Tibial artery (tissue), 4 donors: ENCODE measurements at places on chromosomes 11 and 22.
A peak's percentile ranks its signal among the peaks of the same experiment; 100 is the strongest.

- H3K4me1 ChIP-seq, result no peaks in the 10 kb centered on the region
- H3K27me3 ChIP-seq, result no peaks in the 10 kb centered on the region
- no peak overlapping the region for H3K27ac ChIP-seq
- no peaks in the 10 kb centered on the region for H3K36me3 ChIP-seq
These were observed 7.5 kb downstream of the PVALB start for GRCh38 chr22:36809351-36809750.

DNA sequence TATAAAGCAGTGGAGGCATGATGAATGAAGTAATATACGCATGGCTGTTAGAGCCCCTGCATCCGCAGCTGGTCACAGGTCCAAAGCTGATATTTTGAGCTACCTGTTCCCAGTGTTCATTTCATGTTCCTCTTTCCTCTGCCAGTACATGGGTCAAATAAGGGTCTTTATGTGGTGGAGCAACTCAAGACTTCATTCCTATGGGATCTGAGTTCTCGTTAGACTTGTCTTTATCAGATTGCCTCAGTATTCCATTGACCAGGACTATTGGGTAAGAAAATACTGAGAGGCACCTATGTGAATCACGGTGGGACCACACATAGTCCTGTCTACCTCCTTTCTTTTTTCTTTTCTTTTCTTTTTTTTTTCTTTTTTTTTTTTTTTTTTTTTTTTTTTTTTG is 25.2 kb downstream of the NCF4 start:
- no peak for DNase-seq
- H3K36me3 ChIP-seq, result no peaks in the 10 kb centered on the region
- H3K4me1 ChIP-seq, result no peaks in the 10 kb centered on the region
- H3K27ac ChIP-seq, result no peak overlapping the region
- no peak overlapping the region for H3K4me3 ChIP-seq

DNA sequence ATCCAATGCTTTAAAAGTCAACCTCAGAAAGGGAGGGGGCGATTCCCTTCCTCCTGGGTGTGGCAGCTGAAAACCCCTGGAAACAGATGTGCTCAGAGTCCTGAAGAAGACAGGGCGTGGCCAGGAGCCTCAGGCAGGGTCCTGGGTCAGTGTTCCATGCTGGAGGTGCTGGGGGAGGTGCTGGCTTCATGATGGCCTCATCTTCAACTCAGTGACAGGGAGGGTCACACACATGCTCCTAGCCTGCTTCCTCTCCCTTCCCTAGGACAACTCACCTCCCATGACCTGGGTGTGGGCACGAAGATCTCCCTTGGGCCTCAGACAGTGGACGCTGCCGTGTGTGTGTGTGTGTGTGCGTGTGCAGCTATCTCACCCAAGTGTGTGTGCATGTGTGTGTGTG is 245.6 kb upstream of the B3GAT1 start:
- H3K4me1 ChIP-seq, result no peaks in the 10 kb centered on the region
- no peaks in the 10 kb centered on the region for H3K36me3 ChIP-seq
- no peaks in the 10 kb centered on the region for H3K27me3 ChIP-seq
- H3K4me3 ChIP-seq, result no peak overlapping the region
- DNase-seq, result no peak
- no peak overlapping the region for H3K27ac ChIP-seq

- H3K27ac ChIP-seq, result no peak overlapping the region
- H3K4me3 ChIP-seq, result no peak overlapping the region
- no peaks in the 10 kb centered on the region for H3K4me1 ChIP-seq
- no peak for DNase-seq
- no peaks in the 10 kb centered on the region for H3K36me3 ChIP-seq
- no peaks in the 10 kb centered on the region for H3K27me3 ChIP-seq
These were observed 12.9 kb downstream of the RELT start for GRCh38 chr11:73389134-73389525.

- H3K27ac ChIP-seq, result no peak overlapping the region
- H3K27me3 ChIP-seq, result no peaks in the 10 kb centered on the region
- H3K4me1 ChIP-seq, result no peaks in the 10 kb centered on the region
- no peaks in the 10 kb centered on the region for H3K36me3 ChIP-seq
These were observed 264.9 kb downstream of the BRD1 start for GRCh38 chr22:49562685-49563249.

- DNase-seq, result no peak
- H3K4me3 ChIP-seq, result no peak overlapping the region
- H3K4me1 ChIP-seq, result no peaks in the 10 kb centered on the region
- H3K27me3 ChIP-seq, result no peaks in the 10 kb centered on the region
These were observed 48.2 kb downstream of the STK33 start for GRCh38 chr11:8545698-8546366.

DNA sequence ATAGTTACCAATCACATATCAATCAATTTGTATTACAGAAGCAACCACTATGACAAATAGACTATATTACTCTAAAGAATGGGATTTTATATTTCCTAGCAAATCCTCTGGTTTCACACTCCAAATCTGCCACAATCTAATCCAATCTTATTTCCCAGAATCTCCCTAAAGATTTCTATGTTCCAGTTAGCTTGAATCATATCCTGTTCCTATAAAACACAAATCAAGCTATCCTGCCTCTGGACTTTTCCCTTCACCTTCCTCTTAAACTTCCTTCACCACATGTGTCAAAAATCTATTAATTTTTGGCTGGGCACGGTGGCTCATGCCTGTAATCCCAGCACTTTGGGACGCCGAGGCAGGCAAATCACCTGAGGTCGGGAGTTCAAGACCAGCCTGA is 50.0 kb downstream of the PIK3C2A start:
- H3K27me3 ChIP-seq, result no peaks in the 10 kb centered on the region
- no peak overlapping the region for H3K27ac ChIP-seq
- peaks cover 7% of the 10 kb centered on the region for H3K36me3 ChIP-seq
- no peak overlapping the region for H3K4me3 ChIP-seq
- DNase-seq, result no peak
- H3K4me1 ChIP-seq, result peaks cover 62% of the 10 kb centered on the region

DNA sequence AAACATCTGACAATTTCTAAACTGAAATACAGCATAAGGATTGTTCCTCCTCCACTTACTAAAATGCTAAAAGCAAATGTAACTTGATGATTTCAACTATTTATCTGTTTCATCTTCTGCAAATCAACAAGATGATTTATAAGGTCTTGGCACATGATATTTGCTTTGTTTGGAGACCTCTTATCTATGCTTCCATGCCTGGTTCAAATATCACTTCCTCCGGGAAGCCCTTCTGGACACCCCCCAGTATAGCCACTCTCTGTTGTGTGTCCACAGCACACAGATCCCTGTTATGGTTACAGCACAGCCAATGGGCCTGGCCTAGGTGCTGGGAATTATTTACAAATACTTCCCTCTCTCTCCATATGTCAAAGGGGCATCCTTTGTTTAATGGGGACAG is 114.8 kb downstream of the C11orf58 start:
- no peaks in the 10 kb centered on the region for H3K4me1 ChIP-seq
- no peak overlapping the region for H3K4me3 ChIP-seq
- no peaks in the 10 kb centered on the region for H3K27me3 ChIP-seq
- no peaks in the 10 kb centered on the region for H3K36me3 ChIP-seq
- no peak overlapping the region for H3K27ac ChIP-seq

DNA sequence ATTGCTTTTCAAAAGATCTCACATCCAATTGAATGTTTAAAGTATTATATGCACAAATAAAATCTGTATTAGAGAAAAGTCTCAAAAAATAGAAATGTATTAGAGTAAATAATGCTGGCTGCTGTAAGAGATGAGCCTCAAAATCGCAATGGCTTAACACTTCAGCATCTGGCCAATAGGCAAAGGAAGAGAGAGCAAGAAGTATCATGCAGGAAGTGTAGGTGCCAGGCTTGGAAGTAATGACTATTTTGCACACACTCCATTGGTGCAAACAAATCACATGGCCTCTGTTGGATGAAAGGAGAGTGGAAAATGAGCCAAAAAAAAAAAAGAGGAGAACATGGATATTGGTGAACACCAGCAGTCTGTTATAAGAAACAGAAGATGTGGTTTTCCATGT is 193.0 kb upstream of the E2F8 start:
- H3K27me3 ChIP-seq, result no peaks in the 10 kb centered on the region
- no peak overlapping the region for H3K4me3 ChIP-seq
- no peaks in the 10 kb centered on the region for H3K36me3 ChIP-seq
- H3K27ac ChIP-seq, result no peak overlapping the region

- no peaks in the 10 kb centered on the region for H3K27me3 ChIP-seq
- H3K36me3 ChIP-seq, result no peaks in the 10 kb centered on the region
- no peak for DNase-seq
- H3K27ac ChIP-seq, result no peak overlapping the region
- H3K4me1 ChIP-seq, result no peaks in the 10 kb centered on the region
- no peak overlapping the region for H3K4me3 ChIP-seq
These were observed 28.3 kb downstream of the EFCAB6 start for GRCh38 chr22:43783777-43784176.

DNA sequence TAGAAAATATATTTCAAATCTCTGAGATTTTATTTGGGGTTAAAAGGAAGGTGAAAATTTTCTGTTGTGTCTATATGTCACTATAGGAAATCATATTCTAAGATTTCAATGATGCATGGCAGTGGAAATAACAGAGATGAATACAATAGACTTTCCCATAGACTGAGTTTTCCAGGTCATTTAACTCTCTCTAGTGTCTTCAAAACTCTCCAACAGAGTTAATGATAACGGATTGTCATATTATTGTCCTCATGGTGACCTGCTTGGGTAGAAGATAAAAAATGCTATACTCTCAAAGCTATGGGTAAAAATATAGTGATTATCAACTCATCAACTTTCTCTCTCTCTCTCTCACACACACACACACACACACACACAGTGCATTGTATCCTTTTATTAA is 312.9 kb downstream of the CNTN5 start:
- H3K27me3 ChIP-seq, result no peaks in the 10 kb centered on the region
- H3K36me3 ChIP-seq, result no peaks in the 10 kb centered on the region
- H3K4me3 ChIP-seq, result no peak overlapping the region
- H3K4me1 ChIP-seq, result no peaks in the 10 kb centered on the region
- no peak overlapping the region for H3K27ac ChIP-seq

- no peaks in the 10 kb centered on the region for H3K27me3 ChIP-seq
- H3K27ac ChIP-seq, result no peak overlapping the region
- no peaks in the 10 kb centered on the region for H3K36me3 ChIP-seq
These were observed 51.0 kb upstream of the IGLL5 start for GRCh38 chr22:22836635-22837034.

GRCh38 chr11:83401506-83402225 is 115.5 kb upstream of the CCDC90B start:
- no peak overlapping the region for H3K4me3 ChIP-seq
- no peaks in the 10 kb centered on the region for H3K4me1 ChIP-seq
- H3K36me3 ChIP-seq, result no peaks in the 10 kb centered on the region
- no peak overlapping the region for H3K27ac ChIP-seq

- no peak for DNase-seq
- H3K36me3 ChIP-seq, result no peaks in the 10 kb centered on the region
- H3K4me1 ChIP-seq, result no peaks in the 10 kb centered on the region
- no peaks in the 10 kb centered on the region for H3K27me3 ChIP-seq
- H3K4me3 ChIP-seq, result no peak overlapping the region
These were observed 8.8 kb downstream of the SLC35F2 start for GRCh38 chr11:107849790-107850189.

DNA sequence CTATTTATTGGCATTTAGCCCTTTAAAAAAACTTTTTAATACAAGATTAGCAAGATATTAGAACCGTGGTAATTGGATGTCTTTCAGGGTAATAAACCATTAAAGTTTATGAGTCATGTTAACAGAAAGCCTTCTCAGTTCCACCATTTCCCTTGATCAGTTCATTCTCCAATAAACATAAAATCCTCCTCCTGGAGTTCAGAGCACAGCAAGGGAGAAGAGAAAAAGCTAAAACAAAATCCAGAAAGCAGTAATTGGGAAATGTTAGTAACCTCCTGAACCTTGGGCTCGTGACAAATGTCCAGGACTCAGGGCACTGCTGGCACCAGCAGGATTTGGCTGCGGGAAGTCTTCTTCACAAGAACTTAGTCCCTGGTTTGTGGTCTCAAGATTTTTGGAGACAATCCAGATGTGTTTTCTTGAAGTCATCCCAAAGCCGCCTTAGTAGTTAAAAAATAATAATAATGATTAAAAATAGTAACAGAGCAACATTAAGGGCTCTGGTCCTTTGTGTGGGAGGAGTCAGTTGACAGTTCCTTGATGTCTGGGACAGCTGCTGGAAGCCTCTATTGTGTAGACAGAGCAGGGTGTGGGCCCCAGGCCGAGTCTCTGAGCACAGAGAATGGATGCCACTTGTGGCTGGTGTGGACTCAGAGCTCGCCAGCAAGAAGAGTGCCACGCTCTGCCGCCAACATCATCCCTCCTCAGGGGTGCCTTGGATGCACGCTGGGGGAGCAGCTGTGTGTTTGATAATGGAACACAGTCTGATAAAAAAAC is 43.4 kb upstream of the PITPNB start:
- no peaks in the 10 kb centered on the region for H3K27me3 ChIP-seq
- H3K4me1 ChIP-seq, result no peaks in the 10 kb centered on the region
- no peaks in the 10 kb centered on the region for H3K36me3 ChIP-seq

DNA sequence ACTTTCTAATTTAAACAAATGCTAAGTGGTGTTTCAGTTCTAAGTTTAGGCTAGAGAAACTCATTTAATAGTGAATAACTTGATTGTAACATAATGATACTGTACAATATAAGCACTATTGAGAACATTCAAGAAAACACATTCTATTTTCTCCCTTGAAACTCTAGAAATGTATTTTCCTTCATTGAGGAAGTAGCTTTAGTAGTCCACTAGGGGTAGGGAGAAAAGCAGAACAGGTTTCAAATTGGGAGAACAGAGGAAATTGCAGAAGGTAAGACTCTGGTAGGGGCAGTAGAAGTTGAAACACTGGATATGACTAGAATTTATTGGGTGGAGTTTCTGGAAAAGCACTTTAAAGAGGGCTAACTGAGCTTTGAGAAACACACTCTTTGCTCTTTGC is 31.6 kb upstream of the MPPED2 start:
- no peaks in the 10 kb centered on the region for H3K36me3 ChIP-seq
- no peaks in the 10 kb centered on the region for H3K27me3 ChIP-seq
- H3K4me3 ChIP-seq, result no peak overlapping the region
- H3K4me1 ChIP-seq, result no peaks in the 10 kb centered on the region
- no peak for DNase-seq
- H3K27ac ChIP-seq, result no peak overlapping the region

- no peaks in the 10 kb centered on the region for H3K27me3 ChIP-seq
- DNase-seq, result peak; percentile 64
- no peaks in the 10 kb centered on the region for H3K4me1 ChIP-seq
These were observed 22.7 kb upstream of the C1QTNF4 start for GRCh38 chr11:47616726-47617416.

DNA sequence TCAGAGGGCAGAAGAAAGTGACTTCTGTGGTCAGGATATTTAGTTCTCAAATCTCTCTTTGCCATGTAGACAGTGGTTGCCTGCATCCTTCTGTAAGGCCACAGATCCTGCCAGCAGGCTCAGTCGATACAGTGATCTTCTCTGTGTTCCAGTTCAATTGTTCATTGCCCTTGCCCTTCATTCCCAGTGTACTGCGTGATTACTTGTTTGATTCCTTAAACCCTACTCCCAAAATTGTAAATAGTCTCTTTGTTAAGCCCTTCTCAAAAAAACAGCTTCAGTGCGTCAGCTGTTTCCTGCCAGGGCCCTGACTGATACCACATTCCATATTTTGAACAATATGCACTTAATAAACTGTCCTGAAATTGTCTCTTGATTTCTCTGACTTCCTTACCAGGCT is 9.3 kb upstream of the TYR start:
- H3K4me1 ChIP-seq, result no peaks in the 10 kb centered on the region
- H3K4me3 ChIP-seq, result no peak overlapping the region
- H3K27ac ChIP-seq, result no peak overlapping the region
- H3K27me3 ChIP-seq, result no peaks in the 10 kb centered on the region
